ENCODE measurements at places on chromosomes 4 and X.
A peak's percentile ranks its signal among the peaks of the same experiment; 100 is the strongest.

DNA sequence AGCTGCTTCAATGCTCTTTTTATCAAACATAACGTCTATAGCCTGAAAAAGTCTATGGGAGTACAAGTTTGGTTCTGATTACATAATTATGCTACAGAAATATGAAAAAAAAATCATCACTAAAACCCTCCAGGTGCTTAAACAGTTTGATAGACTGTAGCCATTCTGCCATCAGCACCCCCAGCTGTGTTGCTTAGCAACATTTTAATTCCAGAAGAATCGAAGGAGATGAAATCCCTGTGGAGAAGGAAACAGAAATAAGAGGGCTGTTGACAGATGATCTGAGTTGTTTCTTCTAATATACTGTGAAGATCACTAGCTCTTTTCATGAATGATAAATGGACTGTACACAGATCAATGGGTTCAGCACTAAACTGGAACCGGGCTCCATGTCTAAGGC lies 402.8 kb downstream of the AFF2 start:
- DNase-seq: no peak

DNA sequence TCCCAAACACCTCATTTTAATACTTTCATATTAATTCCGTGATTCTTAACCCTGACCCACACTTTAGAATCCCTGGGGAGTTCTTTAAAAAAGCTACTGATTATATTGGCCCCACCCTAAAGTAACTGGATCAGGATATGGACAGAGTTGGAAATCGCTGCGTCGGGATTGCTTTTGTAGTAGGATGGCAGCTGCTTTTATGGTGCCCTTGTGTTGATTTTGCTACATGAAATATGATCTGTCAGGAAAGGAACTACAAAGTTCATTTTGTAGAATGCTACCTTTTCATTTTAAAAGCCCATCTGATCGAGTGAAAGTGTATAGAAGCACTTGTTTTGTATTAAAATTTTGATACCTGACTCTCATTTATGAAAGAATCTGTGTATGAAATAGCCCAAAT lies 43.6 kb downstream of the TMEM131L start:
- DNase-seq: no peak

GRCh38 chrX:41273638-41274037 lies 60.3 kb upstream of the DDX3X start:
- peak; percentile 48 for DNase-seq

DNA sequence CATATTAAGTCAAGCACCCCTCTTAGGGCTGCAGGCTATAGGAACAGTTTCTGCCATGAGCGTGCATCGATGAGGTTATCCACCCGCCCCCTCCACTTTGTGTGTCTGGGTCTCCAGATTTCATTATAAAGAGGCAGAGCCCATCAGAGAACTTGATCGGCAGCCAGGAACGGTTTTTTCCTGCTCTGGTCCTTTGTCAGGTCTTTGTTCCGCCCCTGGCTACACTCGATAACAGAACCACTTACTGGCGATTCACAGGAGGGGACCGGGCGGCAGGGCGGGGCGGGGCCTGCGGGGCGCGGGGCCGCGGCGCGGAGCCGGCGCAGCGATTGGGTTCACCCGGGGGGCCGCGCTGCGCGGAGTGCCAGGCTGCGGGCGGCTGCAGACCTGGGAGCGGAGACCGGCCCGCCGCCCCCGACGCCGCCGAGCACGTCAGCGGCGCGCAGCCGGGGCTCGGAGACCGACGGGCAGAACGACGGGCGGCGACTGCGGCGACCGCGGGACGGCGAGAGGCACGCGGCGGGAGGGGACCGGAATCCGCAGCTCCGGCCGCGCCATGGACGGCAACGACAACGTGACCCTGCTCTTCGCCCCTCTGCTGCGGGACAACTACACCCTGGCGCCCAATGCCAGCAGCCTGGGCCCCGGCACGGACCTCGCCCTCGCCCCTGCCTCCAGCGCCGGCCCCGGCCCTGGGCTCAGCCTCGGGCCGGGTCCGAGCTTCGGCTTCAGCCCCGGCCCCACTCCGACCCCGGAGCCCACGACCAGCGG lies at the start of gene SLC10A4:
SLC10A4 (plus strand) TSS at position 338 of the 771 bp plus-strand sequence; CDS start at position 557, 219 bp downstream.
- no peak for DNase-seq
